Body of pancreas (tissue), 4 donors: ENCODE measurements at places on chromosomes 16 and 17.

GRCh38 chr16:77480681-77481315, 46.0 kb upstream of the ADAMTS18 start:
- no peak for DNase-seq

GRCh38 chr17:27460196-27460725, 4.0 kb downstream of the KSR1 start:
- DNase-seq: peak; percentile 40

DNA sequence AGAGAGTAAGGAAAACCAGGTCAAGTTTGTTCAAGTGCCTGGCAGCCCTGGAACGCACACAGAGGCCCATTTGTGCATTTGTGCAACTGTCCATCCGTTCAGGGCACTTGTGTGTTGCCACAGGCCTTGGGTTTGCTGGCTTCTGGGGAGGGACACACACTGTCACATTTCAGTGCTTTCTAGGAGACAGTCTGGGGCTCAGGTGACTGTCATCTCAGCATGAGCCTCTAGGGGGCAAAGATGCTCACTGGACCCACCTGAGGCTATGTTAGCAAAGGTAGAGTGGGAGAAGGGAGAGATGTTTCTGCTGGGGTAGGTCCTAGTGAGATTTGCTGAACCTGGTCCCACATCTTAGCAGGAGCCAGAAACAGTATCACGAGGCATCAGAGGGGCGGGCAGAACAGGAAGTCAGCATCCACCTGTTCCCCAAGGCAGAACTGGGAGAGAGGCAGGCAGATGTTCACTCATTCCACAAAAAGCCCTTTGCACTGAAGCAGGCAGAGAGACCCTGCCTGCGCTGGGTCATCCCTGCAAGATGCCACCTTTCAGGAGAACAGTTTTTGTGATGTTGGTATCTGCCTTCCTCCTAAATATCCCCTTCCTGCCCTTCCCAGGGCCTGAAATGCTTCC, 48.5 kb downstream of the RAI1 start:
- DNase-seq: peak; percentile 50

GRCh38 chr17:44733753-44734152, 25.0 kb upstream of the ADAM11 start:
- DNase-seq: no peak

DNA sequence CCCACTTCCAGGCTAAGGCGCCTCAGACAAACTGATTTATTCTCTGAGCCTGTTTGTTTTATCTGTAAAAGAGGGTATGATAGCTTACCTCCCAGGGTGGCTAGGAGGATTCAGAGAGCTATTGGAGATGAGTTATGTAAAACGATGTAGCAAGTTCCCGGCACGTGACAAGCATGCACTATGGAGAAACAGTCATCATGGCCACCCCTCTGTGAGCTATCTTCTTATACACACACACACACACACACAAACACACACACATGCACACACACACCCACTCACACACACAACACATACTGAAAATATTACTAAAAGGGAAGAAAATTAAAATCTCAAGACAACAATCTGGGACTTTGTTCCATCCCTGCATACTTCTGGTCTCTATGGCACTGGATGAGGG, 66.3 kb downstream of the CCT6B start:
- DNase-seq: no peak

- no peak for DNase-seq
Measured at GRCh38 chr17:78719630-78720298, 62.3 kb downstream of the CYTH1 start.

DNA sequence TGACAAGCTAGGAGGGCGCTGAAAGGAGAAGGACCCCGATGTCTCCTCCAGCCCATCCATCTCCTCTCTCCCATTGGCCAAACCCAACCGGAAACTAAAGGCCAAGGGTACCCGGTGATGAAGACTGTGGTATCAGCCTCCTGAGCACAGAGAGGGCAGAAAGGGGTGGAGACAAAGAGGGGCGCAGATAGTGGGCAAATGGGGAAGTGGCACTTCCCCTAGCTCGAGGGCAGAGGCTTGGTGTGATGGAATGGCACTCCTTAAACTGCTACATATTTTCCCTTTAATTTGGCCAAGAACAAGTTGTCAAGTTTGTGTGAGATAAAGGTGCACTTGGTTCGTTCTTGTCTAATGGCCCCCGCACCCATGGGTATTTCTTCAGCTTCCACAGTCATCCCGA, 27.8 kb downstream of the IL4R start:
- no peak for DNase-seq

GRCh38 chr16:87451563-87452210, 41.1 kb downstream of the ZCCHC14 start:
- no peak for DNase-seq

DNA sequence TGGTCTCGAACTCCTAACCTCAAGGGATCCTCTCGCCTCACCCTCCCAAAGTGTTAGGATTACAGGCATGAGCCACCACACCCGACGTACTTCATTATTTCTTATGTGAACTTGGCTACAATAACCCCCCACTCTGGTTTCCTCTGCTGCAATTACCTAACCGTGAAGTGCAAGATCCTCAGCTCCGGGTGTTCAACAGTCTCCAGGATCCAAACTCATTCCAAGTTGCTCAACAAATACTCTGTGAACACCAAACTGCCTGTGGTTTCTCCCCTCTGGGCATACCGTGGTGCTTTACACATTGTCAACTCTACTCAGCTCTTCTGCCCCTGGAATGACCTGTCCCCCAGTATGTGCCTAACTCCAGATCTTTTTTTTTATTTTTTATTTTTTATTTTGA, 6.8 kb upstream of the SULT1A1 start:
- no peak for DNase-seq

DNA sequence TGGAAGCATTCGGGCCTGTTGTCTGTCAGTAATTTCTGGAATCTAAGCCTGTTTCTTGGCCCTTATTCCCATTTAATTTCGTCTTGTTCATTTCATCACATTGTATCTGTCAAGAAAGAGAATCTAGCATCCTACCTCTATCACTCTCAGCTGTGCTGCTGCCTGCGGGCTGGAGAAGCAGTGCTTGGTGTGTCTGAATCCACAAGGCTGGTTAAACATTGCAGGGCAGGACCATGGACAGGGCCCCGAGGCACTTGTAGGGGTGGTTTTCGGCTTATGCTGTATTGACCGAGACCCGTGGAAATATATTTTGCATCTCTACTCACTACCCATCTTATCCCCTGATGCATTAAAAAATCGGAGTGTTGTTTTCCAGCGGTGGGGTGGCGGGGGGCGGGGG, 3.1 kb downstream of the RAB11FIP4 start:
- DNase-seq: peak; percentile 50

DNA sequence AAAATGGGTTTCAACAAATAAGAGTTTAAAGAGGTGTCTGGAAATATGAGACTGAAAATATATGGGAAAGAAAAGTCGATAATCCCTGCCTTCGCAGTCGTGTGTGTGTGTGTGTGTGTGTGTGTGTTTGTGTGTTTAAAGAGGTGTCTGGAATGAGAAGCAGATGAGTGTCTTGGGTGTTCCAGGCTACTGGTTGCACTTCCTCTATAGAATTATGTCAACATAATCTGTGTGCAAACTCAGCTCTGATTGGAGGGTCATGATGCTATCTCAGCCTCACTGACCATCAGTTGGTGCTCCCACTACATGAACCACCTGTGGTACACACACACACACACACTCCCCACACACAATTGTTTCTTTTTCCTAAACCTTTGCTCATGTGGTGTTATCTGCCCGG, 347.3 kb downstream of the NPIPA8 start:
- no peak for DNase-seq

- peak; percentile 37 for DNase-seq
Measured at GRCh38 chr17:4074831-4075495, 67.9 kb downstream of the ZZEF1 start.

GRCh38 chr17:44331249-44331760, 6.7 kb upstream of the SLC25A39 start:
- peak; percentile 78 for DNase-seq

GRCh38 chr17:27496437-27496943, 40.2 kb downstream of the KSR1 start:
- peak; percentile 82 for DNase-seq
